Breast epithelium (tissue), 4 donors: ENCODE measurements at places on chromosomes 5 and 9.
A peak's percentile ranks its signal among the peaks of the same experiment; 100 is the strongest.

DNA sequence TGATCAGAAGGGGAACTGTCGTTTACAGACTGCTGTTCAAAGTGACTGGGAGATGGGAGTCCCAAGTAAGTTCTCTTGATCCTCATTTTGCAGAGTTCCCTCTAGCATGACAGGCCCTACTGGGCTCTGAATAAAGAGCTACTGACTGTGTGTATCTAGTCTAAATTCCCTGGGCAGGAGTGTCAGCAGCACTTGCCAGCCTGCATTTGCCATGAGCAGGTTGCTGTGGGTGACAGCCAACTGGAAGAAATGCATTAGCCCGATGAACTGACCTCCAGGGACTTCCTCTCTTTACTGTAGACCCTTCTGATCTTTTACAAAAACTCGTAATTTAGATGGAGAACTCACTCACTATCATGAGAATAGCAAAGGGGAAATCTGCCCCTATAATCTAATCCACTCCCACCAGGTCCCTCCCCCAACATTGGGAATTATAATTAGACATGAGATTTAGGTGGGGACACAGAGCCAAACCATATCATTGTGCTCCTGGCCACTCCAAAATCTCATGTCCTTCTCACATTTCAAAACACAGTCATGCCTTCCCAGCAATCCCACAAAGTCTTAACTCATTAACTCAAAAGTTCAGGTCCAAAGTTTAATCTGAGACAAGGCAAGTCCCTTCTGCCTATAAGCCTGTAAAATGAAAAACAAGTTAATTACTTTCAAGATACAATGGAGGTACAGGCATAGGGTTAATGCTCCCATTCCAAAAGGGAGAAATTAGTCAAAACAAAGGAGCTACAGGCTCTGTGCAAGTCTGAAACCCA is 78.9 kb upstream of the CXCL14 start:
- no peaks in the 10 kb centered on the region for H3K36me3 ChIP-seq
- DNase-seq = no peak
- H3K4me3 ChIP-seq = no peak overlapping the region
- no peak overlapping the region for H3K27ac ChIP-seq
- no peaks in the 10 kb centered on the region for H3K4me1 ChIP-seq

DNA sequence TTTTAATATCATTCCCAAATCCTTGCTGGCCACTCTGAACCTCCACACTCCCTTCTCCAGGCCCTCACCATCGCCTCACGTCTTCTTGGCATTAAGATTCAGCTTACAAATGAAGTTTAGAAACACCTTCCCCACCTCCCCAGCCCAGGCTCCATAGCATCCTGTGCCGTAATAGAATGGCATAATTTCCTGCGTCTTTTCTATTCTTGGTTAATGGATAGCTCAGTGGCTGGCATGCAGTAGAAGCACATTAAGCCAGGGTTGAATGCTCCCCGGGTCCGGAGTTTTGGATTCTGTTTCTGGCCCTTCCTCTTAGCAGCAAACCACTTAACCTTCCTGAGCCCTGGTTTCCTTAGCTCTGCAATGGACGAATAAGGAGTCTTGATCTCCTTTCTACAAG is 13.8 kb downstream of the WWC1 start:
- H3K4me3 ChIP-seq = no peak overlapping the region
- DNase-seq = no peak
- H3K27ac ChIP-seq = no peak overlapping the region
- H3K4me1 ChIP-seq = no peaks in the 10 kb centered on the region
- no peaks in the 10 kb centered on the region for H3K27me3 ChIP-seq

DNA sequence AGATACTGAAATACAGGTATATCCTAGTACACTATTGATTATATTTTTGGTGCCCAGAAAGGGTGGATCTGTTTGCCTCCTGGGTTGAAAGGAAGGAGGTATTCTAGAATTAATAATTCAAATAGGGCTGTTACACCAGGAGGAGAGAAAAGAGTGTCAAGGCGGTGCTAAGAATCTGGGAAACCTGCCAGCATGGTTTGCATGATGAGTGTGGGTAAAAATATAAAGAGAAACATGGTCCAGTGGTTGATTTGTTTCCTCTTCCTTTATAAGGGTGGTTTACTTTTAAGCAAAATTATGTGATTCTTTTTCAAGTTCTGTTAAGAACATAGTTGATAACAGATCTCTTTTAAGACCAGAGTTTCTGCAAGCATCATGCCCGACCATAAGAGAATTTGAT is 69.4 kb upstream of the NFIB start:
- no peaks in the 10 kb centered on the region for H3K27me3 ChIP-seq
- no peak for DNase-seq
- H3K36me3 ChIP-seq = no peaks in the 10 kb centered on the region
- H3K4me3 ChIP-seq = no peak overlapping the region
- no peaks in the 10 kb centered on the region for H3K4me1 ChIP-seq
- H3K27ac ChIP-seq = no peak overlapping the region

GRCh38 chr5:54184806-54185205 is 125.6 kb downstream of the ARL15 start:
- no peak overlapping the region for H3K4me3 ChIP-seq
- no peaks in the 10 kb centered on the region for H3K4me1 ChIP-seq
- H3K36me3 ChIP-seq = no peaks in the 10 kb centered on the region
- H3K27ac ChIP-seq = no peak overlapping the region

GRCh38 chr5:147017621-147018020 is 139.1 kb upstream of the PPP2R2B start:
- H3K27ac ChIP-seq = no peak overlapping the region
- H3K36me3 ChIP-seq = no peaks in the 10 kb centered on the region
- no peak for DNase-seq
- H3K4me1 ChIP-seq = no peaks in the 10 kb centered on the region

GRCh38 chr5:143154510-143155370 is 248.7 kb downstream of the NR3C1 start:
- no peak for DNase-seq
- peak overlapping the region; percentile 52 for H3K27ac ChIP-seq
- H3K36me3 ChIP-seq = no peaks in the 10 kb centered on the region
- no peaks in the 10 kb centered on the region for H3K27me3 ChIP-seq

DNA sequence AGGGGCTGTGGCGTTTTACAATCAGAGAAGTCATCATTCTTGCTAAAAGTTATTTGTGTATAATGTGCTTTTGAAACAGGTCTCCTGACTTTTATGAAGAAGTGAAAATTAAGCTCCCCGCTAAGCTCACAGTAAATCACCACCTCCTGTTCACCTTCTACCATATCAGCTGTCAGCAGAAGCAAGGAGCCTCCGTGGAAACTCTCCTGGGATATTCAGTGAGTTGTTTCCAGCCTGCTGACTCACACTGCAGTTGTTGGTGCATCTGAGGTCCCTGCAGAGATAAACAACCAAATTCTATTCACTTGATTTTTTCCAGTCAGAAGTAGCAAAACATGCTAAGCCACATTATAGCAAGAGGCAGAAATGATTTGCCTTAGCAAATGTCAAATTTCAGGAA is 156.7 kb downstream of the DOCK8 start:
- DNase-seq = no peak
- H3K27ac ChIP-seq = no peak overlapping the region
- no peaks in the 10 kb centered on the region for H3K4me1 ChIP-seq
- no peaks in the 10 kb centered on the region for H3K27me3 ChIP-seq

GRCh38 chr9:18720691-18721090 is 246.7 kb downstream of the ADAMTSL1 start:
- H3K4me3 ChIP-seq = no peak overlapping the region
- no peaks in the 10 kb centered on the region for H3K36me3 ChIP-seq
- DNase-seq = no peak

DNA sequence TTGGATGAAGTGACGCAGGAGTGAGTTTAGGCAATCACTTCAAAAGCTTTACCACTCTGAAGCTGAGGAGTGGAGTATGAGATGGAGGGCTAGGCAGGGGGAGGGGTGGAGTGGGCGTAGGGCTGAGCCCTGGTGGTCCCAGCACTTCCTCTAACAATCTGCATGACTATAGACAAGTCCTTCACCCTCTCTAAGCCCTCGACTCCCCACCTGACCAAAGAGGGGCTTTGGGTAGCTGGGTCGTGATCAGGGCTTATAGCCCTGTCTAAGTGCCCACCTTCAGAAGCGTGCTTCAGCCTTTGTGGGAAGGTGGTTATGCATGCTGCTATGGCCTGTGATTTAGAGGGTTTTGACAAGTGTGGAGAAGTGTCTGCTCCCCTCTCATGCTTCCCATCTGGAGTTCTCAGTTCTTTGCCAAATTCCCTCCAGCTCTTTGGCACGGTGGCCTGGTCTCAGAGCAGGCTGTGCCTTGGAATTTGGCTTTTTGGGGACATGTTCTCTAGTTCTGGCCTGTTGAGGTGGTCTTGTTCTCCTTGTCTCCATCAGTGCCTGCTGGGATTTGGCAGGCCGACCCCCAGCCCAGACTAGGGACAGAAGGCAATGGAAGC is 53.0 kb downstream of the ACTBL2 start:
- H3K27ac ChIP-seq = no peak overlapping the region
- H3K4me3 ChIP-seq = no peak overlapping the region
- DNase-seq = no peak

GRCh38 chr5:66796305-66797292 is 200.4 kb downstream of the MAST4 start:
- no peaks in the 10 kb centered on the region for H3K27me3 ChIP-seq
- H3K36me3 ChIP-seq = no peaks in the 10 kb centered on the region
- no peak overlapping the region for H3K27ac ChIP-seq
- H3K4me3 ChIP-seq = no peak overlapping the region
